ENCODE measurements at places on chromosomes 16 and 17. TPM values are rescaled to one million over a fixed set of nuclear protein-coding genes. Genes with fewer than 3 reads are reported as not detected.

- H3K4me3 ChIP-seq, result peak overlapping the region; percentile 63
- H3K36me3 ChIP-seq, result no peaks in the 10 kb centered on the region
- peaks cover 97% of the 10 kb centered on the region for H3K27me3 ChIP-seq
- peaks cover 60% of the 10 kb centered on the region for H3K4me1 ChIP-seq
- no peak overlapping the region for H3K27ac ChIP-seq
Measured at GRCh38 chr17:56593086-56593645, 333 bp upstream of the NOG start.

DNA sequence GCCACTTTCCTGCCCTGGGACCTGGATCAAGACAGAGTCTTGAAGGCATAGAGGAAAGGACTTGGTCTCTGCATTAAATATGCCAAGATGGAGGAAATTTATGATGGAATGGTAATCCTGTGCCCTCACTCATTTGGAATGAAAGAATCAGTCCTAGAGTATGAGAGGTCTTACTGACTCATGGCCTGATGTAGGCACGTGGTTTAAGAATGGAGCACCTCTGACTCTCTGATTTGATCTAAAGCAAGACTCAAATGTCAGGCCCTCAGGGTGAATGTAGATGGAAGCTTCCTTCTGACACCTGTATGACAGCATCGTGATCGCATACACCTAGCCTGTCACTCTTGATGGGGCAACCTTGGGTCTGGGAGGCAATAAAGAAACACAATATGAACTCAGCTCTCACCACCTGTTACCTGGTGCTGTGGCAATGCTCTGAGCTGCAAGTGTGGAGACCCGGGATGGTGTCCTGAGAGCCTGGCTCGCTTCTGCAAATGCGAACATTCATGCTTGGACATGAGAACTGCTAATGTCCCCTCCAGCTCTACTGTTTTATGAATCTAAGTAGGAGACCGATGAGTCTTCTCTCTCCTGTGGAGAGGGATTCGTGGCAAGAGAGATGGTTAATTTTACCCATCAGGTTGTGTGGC lies 229.9 kb downstream of the ABCC12 start:
- H3K4me3 ChIP-seq, result no peak overlapping the region
- no peak overlapping the region for H3K27ac ChIP-seq
- H3K27me3 ChIP-seq, result no peaks in the 10 kb centered on the region
- no peak for DNase-seq

DNA sequence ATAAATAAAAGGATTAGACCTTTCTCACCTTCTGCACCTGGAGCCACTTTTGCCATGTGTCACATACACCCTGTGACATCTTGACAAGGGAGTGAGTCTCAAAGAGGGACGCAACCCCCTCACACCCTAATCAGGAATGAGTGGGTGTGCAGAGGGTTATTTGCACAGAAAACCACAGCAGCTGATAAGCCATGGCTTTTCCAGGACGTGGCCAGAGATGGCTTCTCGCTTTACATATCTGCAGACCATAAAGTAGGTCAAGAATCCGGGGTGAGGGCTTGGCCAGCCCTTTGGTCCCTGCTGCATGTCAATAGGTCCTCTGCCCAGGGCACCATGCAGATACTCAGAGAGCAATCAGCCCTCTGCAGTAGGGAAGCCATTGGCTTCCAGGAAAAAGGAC lies 2.4 kb upstream of the CD300LF start:
- H3K4me1 ChIP-seq, result peaks cover 9% of the 10 kb centered on the region
- no peak overlapping the region for H3K4me3 ChIP-seq
- H3K27ac ChIP-seq, result no peak overlapping the region

TMC6 gene
- total RNA-seq, result 48.0 TPM
